ENCODE measurements at places on chromosomes 16 and 17.

DNA sequence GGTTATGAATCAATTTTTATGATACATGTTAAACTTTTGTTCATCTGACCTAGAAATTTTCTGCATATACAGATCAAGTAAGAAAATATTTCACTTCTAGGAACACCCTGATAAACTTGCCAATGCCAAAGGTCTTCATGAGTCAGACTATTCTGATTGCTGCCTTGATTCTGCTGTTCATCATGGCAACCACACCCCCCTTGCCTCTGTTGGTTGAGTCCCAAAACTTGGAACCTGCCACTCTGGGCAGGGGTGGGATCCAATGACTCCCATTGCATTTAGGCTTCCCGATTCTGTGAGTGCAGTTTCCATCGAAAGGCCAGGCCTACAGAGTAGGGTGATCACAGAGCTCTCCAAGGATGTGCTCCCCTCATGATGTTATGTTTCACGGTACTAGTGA is 15.8 kb upstream of the TENT4B start:
- DNase-seq, result no peak

DNA sequence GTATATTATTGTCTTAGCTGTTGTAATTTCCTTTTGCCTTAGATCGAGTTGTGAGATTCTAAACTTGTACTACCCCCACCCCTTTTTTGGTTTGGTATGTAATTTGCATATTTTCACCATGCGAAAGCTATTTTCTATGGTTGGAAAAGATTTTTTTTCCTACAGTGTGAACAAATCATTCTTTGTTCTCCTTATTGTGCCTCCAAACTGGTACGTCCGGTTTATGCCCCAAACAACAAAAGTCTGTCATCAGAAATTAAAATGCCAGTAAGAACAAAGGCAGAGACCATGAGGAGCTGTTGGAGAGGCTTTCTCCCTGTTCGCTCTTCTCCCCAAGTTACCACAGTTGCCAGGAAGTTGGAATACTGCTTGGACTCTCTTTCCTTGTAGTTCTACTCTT is 66.1 kb downstream of the BCAS3 start:
- DNase-seq, result peak; percentile 69

- no peak for DNase-seq
Measured at GRCh38 chr16:27978876-27979275, 84.6 kb downstream of the GSG1L start.

DNA sequence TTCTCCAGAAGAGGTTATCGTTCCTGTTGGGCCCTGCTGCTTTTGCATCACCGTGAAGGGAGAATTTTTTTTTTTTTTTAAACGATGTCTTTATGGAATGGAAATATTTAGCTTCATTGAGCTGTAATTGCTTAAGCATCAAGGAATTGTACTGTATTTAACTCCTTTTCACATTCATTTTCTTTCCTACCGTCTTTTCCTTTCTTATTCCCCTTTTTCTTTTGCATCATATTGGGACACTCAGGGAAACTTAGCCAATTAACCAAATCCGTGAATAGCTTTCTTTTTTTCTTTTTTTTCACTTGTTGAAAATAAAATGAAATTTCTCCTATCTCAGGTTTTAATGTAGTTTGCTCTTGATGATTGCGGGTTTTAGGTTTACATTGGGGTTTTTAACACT is 1.5 kb downstream of the TNRC6A start:
- no peak for DNase-seq

GRCh38 chr17:33776903-33777302 is 478.2 kb upstream of the CCL2 start:
- DNase-seq, result no peak

DNA sequence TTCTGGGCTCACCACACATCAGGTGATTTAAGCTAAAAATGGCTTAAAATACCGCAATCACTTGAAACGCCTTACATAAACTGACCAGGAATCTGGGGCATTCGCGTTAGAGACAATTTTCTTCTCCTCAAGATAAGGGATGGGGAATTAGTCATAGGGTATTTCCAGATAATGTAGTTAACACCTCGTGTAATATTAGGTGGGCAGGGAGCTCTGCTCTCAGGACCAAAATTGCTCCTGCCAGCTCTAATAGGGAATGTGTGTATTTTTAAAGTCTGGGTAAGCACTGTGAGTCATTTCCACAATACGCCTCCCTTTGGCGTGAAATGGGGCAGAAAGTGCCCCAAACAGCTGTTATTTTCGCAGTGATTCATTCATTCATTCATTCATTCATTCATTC is 408.6 kb downstream of the MAF start:
- no peak for DNase-seq

- no peak for DNase-seq
Measured at GRCh38 chr17:76685366-76685765, 25.4 kb downstream of the MXRA7 start.

GRCh38 chr17:73210002-73210678 is 17.3 kb downstream of the COG1 start:
- peak; percentile 11 for DNase-seq

DNA sequence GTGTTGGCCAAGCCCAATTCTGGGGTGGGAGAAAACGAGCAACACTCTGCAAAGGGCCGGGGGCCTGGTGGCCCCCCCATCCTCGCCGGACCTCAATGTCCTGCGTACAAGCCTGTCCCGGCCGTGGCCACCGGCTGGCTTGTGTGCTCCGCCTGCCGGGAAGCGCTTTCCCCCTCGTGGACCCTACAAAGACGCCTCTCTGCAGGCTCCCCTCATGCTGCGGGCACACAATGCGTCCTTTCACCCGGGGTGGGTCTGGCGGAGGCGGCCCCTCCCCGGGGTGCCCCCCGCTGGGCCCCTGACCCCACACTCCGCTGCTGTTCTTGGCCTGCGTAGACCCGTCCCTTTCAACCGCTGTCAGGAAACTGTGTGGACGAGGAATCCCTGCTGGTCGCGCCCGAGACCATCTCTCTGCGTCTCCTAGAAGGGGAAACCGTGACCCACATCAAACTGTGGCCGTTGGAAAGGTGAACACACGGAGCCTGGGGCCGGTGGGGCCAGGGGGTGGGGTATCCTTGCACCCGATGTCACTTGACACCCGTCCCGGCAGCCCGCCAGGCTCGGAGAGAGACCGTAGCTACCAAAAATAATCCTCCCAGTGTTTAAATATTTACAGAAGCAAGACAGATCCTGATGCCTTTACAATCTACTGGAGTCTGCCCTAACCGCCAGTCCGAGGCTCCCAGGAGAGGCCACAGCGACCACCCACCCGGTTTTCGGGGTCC is 43.6 kb downstream of the TBC1D16 start:
- DNase-seq, result peak; percentile 43

Data from fibroblast of skin of scalp (primary cell).